Chondrocyte (in vitro differentiated cells): ENCODE measurements at places on chromosomes 5 and 9. TPM values are rescaled to one million over a fixed set of nuclear protein-coding genes. Genes with fewer than 3 reads are reported as not detected.

DNA sequence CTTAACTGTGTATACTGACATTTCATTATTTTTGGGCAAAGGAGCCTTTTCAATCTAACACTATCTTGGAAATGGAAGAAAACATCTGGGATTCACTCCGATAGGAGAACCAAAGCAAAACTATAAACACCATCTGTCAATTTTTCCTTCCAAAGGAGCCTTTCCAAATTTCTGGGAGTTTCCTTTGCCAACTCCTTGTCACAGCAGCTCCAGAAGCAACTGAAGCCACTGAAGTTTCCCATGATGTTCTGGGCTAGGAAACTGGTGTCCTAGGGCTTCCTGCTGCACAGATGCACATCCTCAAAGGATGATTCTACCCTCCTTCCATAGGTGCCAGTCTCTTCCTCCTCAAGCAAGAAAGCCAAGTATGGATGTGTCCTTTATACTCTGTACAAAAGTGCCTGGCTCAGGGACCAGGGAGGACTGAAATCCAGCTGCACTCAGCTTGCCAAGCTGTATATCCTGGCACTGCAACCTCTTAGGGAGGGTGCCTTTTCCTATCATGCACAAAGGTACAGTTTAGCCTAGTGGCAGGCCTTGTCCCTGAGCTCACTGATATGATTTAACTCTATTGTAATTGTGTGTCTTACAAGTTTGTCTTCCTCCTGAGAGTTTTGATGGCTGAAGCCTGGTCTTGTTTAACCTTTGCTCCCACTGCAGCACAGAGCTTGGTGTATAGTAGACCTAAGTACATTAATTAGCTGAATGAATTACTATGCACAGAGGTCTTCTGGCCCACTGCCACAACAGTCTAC, 8.4 kb upstream of the UBAP1 start:
- H3K27me3 ChIP-seq = no peaks in the 10 kb centered on the region
- no peak overlapping the region for H3K4me3 ChIP-seq
- H3K4me1 ChIP-seq = no peaks in the 10 kb centered on the region
- no peaks in the 10 kb centered on the region for H3K36me3 ChIP-seq
- H3K27ac ChIP-seq = no peak overlapping the region

- no peaks in the 10 kb centered on the region for H3K27me3 ChIP-seq
- H3K27ac ChIP-seq = no peak overlapping the region
These were observed 90.9 kb downstream of the EQTN start for GRCh38 chr9:27206041-27206440.

- H3K27me3 ChIP-seq = no peaks in the 10 kb centered on the region
- no peaks in the 10 kb centered on the region for H3K4me1 ChIP-seq
- no peak overlapping the region for H3K27ac ChIP-seq
- no peak for DNase-seq
These were observed 189.5 kb downstream of the SEC61B start for GRCh38 chr9:99411479-99412115.

GRCh38 chr5:141838326-141839014, 39.7 kb downstream of the PCDH1 start:
- peaks cover 96% of the 10 kb centered on the region for H3K4me1 ChIP-seq
- H3K36me3 ChIP-seq = no peaks in the 10 kb centered on the region

DNA sequence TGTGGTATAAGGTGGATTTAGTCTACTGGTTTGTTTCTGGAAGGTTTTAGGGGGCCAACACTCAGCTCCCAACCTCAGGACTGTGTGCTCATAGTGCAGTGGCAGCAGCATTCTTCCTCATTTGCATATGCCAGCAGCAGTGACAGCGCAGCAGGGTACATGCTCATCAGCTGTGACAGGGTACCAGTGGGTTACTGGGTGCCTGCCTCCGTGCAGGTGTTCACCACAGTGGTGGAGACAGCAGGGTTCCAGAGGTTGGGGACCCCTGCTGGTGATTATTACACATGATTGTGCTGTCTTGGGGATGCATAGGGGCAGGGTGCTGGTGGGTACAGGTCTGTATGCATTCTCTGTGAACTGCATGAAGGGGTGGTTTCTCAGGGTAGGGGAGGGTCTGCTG, 45.5 kb upstream of the IFNE start:
- H3K4me3 ChIP-seq = no peak overlapping the region
- H3K4me1 ChIP-seq = no peaks in the 10 kb centered on the region
- H3K27me3 ChIP-seq = peaks cover 26% of the 10 kb centered on the region
- H3K36me3 ChIP-seq = no peaks in the 10 kb centered on the region

DNA sequence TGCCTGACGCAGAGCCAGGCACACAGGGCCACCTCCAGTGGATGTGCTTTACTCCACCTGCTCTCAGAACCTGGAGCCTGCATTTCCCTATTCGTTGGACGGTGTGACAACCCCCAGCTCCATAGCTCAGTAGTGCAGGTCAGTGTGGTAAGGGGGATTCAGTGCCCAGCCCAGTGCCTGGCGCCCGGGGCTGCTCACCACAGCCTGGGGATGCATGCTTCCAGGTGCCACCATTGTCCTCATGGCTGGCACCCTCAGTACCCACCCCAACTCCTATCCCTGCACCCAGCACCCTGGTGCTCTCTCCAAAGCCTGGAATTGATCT, 32.8 kb upstream of the ADAMTS2 start:
- peaks cover 37% of the 10 kb centered on the region for H3K4me1 ChIP-seq
- peak; percentile 40 for DNase-seq
- H3K4me3 ChIP-seq = peak overlapping the region; percentile 60
- H3K27me3 ChIP-seq = no peaks in the 10 kb centered on the region
- H3K36me3 ChIP-seq = peaks cover 4% of the 10 kb centered on the region

- no peak overlapping the region for H3K4me3 ChIP-seq
- H3K4me1 ChIP-seq = peaks cover 66% of the 10 kb centered on the region
- DNase-seq = no peak
- H3K36me3 ChIP-seq = no peaks in the 10 kb centered on the region
These were observed 117.2 kb downstream of the CDC42SE2 start for GRCh38 chr5:131381021-131381420.

DNA sequence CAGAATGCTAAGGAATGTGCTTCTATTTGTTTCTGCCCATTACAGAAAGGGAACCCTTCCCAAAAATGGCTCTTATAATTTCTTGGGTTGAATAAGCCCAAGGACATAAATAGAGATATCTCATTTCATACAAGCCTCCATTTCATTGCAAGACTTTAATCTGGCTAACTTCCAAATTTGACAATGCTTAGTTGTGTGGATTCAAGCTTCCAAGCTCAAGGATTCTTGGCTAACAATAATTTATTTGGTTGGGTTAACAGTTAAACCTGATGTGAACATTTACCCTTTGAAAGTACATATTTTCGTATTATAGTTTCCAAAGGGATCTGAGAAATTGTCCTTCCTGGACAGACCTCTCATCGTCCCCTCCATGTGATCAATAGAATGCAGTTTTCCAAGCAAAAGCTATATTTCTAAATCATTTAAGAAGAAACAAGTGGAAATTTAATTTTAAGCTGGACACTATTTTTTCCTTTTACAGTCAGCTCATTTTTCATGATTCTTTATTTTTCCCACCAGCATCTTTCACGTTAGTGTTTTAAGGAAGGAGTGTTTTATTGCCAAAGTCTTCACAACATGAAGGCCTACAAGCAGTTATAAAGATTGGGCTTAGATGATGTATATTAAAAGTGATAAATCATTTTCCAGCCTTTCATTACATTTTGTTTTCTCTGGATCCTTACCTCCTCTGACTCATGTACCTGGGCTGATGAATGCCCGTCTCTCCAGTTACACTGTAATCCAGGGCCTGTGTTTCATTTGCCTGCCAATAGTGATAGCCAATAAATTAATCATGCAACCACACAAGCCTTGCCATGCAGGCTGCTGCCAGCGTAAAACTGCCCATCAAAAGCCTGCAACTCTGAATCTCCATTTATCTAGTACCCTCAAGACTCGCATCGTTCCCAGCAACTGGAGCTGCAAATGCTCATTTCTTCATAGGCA, 176.7 kb downstream of the NTRK2 start:
- DNase-seq = no peak
- H3K4me1 ChIP-seq = peaks cover 13% of the 10 kb centered on the region
- no peaks in the 10 kb centered on the region for H3K27me3 ChIP-seq
- no peak overlapping the region for H3K27ac ChIP-seq
- peaks cover 2% of the 10 kb centered on the region for H3K36me3 ChIP-seq

- peaks cover 50% of the 10 kb centered on the region for H3K4me1 ChIP-seq
- no peaks in the 10 kb centered on the region for H3K27me3 ChIP-seq
- H3K4me3 ChIP-seq = peak within 1 kb of the TSS; percentile 88
- no peaks in the 10 kb centered on the region for H3K36me3 ChIP-seq
These were observed at the start of gene ANGPTL2 for GRCh38 chr9:127122176-127123063. ANGPTL2 (minus strand) TSS chr9:127122635; CDS start chr9:127108731, 13,904 bp downstream.

DNA sequence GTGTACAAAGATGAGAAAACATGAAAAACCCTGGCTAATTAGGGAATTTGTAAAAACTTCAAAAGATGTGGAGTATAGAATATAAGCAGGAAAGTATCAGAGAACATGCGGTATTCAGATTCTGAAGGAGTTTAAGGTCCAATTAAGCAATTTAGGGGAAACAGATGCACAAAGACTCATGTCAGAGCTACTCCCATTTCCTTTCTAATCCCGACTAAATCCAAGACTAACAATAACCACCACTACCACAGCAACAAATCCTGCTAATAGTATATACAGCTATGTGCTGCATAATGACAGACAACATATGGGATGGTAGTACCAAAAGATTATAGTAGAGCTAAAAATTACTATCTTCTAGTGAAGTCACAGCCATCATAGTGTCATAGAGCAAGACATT, 102.1 kb downstream of the LURAP1L start:
- no peak for DNase-seq
- no peak overlapping the region for H3K27ac ChIP-seq
- no peaks in the 10 kb centered on the region for H3K36me3 ChIP-seq
- H3K27me3 ChIP-seq = no peaks in the 10 kb centered on the region
- H3K4me3 ChIP-seq = no peak overlapping the region

- no peaks in the 10 kb centered on the region for H3K4me1 ChIP-seq
- H3K4me3 ChIP-seq = no peak overlapping the region
- no peak overlapping the region for H3K27ac ChIP-seq
- H3K36me3 ChIP-seq = no peaks in the 10 kb centered on the region
- peaks cover 17% of the 10 kb centered on the region for H3K27me3 ChIP-seq
These were observed 213.1 kb downstream of the AGTPBP1 start for GRCh38 chr9:85528607-85529006.

GRCh38 chr5:29853711-29854220, 1339.7 kb upstream of the CDH6 start:
- H3K27ac ChIP-seq = no peak overlapping the region
- no peak overlapping the region for H3K4me3 ChIP-seq
- H3K4me1 ChIP-seq = no peaks in the 10 kb centered on the region

GRCh38 chr5:21236971-21237427, 1249.0 kb upstream of the CDH18 start:
- H3K4me3 ChIP-seq = no peak overlapping the region
- H3K27ac ChIP-seq = peak overlapping the region; percentile 86
- H3K4me1 ChIP-seq = peaks cover 30% of the 10 kb centered on the region
- no peaks in the 10 kb centered on the region for H3K27me3 ChIP-seq

DNA sequence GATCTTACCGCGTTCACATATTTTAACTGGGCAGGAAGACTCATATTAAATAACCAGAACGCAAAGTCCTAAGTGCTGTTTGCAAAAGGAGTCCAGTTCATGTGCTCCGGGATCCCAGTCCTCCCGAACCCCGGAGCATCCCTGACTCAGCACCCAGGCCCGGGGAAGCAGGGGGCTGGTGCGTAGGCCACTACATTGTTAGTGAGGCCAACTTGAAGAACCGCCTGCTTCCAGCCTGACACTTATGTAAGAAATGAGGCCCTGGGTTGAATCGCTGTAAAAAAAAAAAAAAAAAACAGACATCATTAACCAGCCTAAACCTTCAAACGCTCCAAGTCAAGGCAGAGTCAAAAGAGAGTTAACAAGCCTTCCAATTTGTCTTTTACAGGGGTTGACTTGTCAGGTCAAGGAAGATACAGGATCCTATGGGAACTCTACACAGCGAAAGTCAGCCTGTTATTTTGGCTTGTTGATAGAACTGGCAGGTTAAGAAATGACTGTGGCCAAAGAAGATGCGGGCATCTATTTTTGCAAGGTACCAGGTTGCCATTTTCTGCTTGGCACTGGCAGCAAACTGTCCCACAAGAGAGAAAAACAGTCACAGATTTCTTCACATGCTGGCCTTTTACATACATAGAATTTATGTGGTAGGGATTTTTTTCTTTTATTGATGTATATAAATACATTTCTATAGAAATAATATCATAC, 93.3 kb downstream of the ACTL7B start:
- H3K4me1 ChIP-seq = no peaks in the 10 kb centered on the region
- H3K27me3 ChIP-seq = peaks cover 16% of the 10 kb centered on the region
- DNase-seq = no peak
- peaks cover 2% of the 10 kb centered on the region for H3K36me3 ChIP-seq
- no peak overlapping the region for H3K27ac ChIP-seq

DNA sequence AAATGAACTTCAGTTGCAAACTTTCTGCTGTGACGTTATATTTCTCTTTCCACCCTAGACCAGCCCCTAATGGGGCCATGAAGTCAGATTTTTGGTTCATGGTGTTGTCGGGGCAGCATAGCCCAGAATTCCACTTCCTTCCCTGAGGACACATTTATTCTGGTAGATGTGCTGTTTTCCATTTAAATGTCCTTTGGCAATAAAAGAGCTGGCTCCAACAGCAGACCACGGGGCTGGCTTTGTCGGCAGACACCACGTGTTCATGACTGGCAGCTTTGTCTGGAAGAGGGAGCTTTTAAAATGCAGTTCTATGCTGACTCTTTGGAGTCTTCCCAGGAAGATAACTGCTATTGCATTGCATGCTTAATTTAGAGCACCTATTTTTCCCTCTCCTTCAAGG, 17.6 kb upstream of the LCP2 start:
- no peak for DNase-seq
- no peaks in the 10 kb centered on the region for H3K36me3 ChIP-seq
- no peak overlapping the region for H3K4me3 ChIP-seq
- H3K27me3 ChIP-seq = peaks cover 25% of the 10 kb centered on the region
- peak overlapping the region; percentile 8 for H3K27ac ChIP-seq

- H3K27me3 ChIP-seq = no peaks in the 10 kb centered on the region
- H3K27ac ChIP-seq = no peak overlapping the region
These were observed 1.4 kb downstream of the BAAT start for GRCh38 chr9:101383361-101383760.

DNA sequence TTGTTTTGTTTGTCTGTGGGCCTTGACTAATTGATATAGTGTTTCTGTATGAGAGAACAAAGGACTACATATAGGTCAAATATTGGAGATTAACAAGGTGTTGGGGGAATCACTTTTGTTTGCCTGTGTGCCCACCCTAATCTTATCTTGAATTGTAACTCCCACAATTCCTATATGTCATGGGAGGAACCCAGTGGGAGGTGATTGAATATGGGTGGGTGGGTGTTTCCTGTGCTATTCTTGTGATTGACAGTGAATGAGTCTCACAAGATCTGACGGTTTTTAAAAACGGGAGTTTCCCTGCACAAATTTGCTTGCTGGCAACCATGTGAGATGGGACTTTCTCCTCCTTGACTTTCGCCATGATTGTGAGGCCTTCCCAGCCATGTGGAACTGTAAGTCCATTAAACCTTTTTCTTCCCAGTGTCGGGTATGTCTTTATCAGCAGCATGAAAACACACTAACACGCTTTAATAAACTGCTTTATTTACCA, 64.9 kb upstream of the HSPB3 start:
- H3K4me3 ChIP-seq = no peak overlapping the region
- no peak for DNase-seq
- H3K4me1 ChIP-seq = peaks cover 50% of the 10 kb centered on the region
- no peaks in the 10 kb centered on the region for H3K36me3 ChIP-seq

- no peak overlapping the region for H3K4me3 ChIP-seq
- no peak overlapping the region for H3K27ac ChIP-seq
- H3K27me3 ChIP-seq = no peaks in the 10 kb centered on the region
- no peak for DNase-seq
- peaks cover 15% of the 10 kb centered on the region for H3K36me3 ChIP-seq
These were observed 40.7 kb downstream of the NR3C1 start for GRCh38 chr5:143362664-143363227.

The HTR1A gene
- not detected in 3 replicates for total RNA-seq

The BTNL9 gene
- total RNA-seq = not detected in 3 replicates

The GPR151 gene
- total RNA-seq = not detected in 3 replicates
